ENCODE measurements at places on chromosomes 7 and 10. TPM values are rescaled to one million over a fixed set of nuclear protein-coding genes. Genes with fewer than 3 reads are reported as not detected.

DPYSL4 gene
- 55.4 TPM for total RNA-seq

DNA sequence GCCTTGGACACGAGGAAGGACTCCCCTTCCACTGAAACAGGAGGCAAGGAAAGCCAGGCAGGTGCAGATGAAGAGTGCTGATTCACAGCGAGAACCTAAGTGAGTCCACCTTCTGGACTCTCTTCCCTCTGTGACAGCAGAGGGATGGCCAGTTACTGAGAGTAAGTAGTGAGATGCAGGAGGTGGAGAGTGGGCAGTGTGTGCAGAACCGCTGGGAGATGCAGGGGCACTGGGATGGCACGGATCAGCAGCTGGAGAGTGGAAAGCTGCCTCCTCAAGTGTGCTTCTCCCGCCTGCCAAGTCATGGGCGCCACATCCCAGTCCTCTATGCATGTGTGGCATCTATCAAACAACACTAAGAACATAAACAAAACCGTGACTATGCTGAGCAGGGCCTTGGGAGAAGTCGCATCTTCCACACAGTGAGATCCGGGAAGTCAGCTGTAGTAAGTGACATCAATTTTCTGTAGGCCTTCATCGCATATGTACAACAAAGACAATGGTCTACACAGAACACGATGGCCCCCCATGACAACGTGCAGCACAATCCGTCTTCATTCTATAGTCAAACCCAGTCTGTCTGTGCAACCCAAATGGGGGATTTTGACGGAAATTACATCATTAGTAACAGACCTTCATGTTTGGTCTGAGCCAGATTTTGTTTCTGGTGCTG, 217.4 kb upstream of the KLF14 start:
- DNase-seq = no peak

ALOX5 gene
- 4.9 TPM for total RNA-seq

DNA sequence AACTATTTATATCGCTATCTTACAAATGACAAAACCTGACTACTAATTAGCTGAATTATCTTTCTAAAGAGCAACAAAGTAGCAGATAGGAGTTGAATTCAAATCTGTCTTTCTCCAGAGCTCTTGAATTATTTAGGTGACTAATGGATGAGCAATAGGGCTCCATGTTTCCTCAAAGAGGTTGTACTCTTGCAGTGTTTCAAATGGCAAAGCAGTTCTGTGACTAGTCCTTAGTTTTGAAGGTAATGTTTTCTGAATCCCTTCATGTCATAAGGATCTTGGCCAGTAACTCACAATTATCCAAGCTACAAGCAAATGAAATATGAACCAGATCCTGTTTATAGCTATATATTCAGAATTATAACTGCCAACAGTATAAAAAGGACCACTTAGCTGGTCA, 999.7 kb downstream of the NRG3 start:
- no peak for DNase-seq

CHST15 gene
- total RNA-seq = 5.4 TPM

GIMAP7 gene
- 13.0 TPM for total RNA-seq

DNA sequence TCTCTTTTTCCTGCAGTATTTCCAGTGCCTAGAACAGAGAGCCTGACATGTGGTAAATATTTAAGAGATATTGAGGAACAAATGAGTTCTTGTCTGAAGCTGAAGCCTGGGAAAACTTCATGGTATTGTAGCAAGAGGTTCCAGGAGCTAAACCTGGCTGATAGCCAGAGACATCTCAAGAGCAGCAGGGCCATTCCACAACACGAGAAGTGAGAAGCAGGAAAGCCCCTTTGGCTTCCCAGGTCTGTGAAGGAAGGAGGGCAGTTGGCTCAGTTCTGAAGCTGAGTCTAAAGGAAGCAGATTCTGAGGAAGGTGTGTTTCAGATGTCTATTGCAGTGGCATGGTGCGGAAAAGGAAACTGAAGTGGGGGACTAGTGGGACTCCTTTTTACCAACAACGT, 63.8 kb upstream of the FAM204A start:
- no peak for DNase-seq

HUS1 gene
- total RNA-seq = 24.1 TPM

DNA sequence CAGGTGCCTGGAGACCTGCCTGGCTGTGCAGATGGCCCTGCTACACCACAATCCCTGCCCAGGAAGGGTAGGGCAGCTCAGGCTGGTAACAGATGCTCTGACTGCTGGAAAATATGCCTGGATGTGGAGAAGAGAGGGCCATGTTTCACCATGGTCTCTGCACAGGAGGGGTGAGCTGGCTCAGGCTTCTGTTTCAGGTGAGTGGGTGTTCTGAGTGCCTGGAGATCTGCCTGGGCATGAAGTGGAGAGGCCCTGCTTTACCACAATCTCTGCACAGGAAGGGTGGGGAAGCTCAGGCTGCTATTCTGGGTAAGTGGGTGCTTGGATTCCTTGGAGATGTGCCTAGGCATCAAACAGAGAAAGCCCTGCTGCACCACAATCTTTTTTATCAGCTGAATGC, 350.1 kb downstream of the KIF20B start:
- no peak for DNase-seq

GRCh38 chr7:77933394-77933793, 134.8 kb downstream of the PHTF2 start:
- DNase-seq = no peak

- no peak for DNase-seq
Measured at GRCh38 chr7:143300959-143301935, 13.1 kb downstream of the CASP2 start.

GRCh38 chr7:2736411-2736914, 48.5 kb downstream of the AMZ1 start:
- peak; percentile 70 for DNase-seq

DNA sequence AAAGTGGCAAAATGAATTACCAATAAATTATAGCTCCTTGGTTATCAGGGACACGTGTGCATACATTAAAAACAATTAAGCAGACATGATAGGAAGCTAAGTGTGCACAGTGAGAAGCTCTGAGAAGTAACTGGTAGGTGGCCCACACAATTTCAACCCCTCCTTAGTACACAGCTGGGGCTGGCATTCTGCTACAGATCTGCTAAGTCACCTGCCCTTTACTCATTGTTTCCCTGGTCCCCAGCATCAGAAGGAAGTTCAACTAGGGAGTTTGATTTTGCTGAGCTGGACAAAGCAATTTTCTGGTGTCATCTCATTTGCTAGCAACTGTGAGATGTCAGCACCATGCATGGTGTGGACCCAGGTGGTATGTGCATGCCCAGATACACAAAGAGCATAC, 424.1 kb upstream of the NPVF start:
- no peak for DNase-seq

DNA sequence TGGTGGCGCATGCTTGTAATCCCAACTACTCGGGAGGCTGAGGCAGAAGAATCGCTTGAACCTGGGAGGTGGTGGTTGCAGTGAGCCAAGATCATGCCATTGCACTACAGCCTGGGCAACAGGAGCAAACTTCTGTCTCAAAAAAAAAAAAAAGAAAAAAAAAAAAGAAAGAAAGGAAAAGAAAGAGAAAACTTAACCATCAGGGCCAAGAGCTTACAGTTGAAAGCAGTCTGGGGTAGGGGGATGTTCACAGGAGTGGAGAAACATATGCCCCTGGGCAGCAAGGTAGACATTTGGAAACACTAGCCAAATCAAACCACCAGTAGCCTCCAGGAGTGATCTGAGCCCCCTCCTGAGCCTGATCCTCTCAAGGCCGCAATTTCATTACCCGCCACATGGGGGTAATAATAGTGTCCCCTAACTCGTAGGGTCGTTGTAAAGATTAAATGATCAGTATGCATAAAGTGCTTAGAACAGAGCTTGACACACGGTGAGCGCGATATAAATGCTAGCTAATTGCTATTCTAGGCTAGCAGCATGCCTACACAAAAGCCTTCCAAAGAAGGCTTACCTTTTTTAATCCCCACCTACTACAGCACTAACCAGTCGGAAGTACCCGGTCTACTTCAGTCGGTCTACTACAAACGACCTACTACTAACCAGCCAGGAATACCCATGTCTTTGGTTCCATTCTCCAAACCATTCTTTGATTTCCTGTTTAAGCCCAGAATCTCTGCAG, 274.3 kb upstream of the NEBL start:
- no peak for DNase-seq

- DNase-seq = no peak
Measured at GRCh38 chr7:29217113-29217512, 22.5 kb downstream of the CHN2 start.

TEX36 gene
- total RNA-seq = not detected

GRCh38 chr7:79217468-79217867, 236.0 kb downstream of the MAGI2 start:
- DNase-seq = no peak

DNA sequence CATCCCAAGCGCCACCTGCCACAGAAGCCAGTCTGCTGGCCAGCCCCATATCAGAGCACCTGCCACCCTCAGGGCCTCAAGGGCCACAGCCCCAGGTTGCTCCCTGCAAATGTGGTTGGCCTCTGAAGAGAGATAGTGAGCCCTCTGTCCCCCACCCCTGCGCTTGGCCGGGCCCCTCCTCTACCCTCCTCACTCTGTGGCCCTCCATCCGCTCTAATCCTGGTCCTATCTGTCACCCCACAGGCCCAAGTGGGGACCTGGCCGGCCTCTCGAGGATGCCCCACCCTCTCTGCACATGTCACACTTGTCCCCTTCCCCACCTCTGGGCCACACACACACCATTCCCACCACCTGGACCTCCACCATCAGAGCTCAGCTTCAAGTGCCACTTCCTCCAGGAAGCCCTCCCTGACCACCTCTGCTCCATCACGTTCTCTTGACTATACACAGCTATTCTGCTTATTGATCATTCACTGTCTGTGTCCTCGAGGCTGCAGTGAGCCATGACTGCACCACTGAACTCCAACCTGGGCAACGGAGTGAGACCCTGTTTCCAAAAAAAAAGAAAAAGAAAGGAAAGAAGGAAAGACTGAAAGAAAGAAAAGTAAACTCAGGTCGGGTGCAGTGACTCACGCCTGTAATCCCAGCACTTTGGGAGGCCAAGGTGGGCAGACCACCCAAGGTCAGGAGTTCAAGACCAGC, 42.4 kb downstream of the TNRC18 start:
- no peak for DNase-seq

GRCh38 chr7:105838627-105839231, 37.7 kb downstream of the ATXN7L1 start:
- no peak for DNase-seq

ACBD7 gene
- total RNA-seq = not detected

DNA sequence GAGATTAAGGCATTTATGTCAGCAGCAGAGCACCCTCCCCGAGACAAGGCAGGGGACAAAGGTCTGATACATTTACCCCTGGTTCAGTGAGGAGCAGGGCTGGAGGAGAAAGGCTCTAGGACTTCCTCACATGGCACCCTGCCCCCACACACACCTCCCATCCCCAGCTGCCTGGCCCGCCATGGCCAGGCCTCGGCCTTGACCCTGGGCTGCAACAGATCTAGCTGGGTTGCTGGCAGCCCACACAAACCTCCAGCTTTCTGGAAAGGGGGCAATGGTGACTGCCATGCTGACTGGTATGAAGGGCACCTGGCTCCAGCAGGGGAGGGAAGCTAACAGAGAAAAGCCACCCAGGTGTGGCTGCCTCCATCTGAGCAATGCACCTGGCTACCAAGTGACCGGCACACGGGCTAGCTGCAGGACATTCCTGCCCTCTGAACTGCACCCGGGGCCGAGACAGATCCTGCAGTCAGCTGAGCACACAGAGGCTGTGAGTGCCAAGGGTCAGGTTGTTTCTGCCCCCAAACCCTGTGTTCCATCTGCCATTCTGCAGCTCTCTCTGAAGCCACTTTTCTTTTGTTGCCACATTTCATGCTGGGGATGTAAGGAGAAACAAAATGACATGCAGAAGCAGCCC, 85.8 kb upstream of the LRRC18 start:
- no peak for DNase-seq

- DNase-seq = no peak
Measured at GRCh38 chr10:102997998-102998397, 79.9 kb downstream of the CNNM2 start.

TMEM236 gene
- total RNA-seq = 0.54 TPM

GRCh38 chr10:73890261-73890660, 15.9 kb upstream of the CAMK2G start:
- no peak for DNase-seq

DNA sequence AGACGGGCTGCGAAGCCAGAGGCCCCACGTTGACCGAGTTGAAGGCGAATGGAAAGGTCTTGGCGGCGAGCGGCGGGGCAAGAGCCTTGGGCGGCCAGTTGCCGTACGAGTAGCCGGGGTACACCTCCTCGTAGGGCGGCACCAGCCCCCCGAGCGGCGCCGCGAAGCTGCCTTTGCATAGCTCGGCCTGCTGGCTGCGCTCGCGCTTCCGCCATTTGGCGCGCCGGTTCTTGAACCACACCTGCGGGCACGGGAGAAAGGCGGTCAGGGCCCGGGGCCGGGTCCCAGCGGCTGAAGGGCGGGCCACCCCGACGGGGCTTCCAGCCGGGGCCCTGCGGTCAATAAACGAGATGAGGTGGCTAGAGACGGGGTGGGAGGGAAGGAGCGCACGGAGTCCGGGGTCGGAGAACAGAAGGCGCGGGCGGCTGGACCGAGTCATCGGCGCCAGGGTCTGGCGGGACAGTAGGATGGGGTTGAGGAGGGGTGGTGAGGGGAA, 4.8 kb downstream of the ELOVL3 start:
- peak; percentile 79 for DNase-seq

DNA sequence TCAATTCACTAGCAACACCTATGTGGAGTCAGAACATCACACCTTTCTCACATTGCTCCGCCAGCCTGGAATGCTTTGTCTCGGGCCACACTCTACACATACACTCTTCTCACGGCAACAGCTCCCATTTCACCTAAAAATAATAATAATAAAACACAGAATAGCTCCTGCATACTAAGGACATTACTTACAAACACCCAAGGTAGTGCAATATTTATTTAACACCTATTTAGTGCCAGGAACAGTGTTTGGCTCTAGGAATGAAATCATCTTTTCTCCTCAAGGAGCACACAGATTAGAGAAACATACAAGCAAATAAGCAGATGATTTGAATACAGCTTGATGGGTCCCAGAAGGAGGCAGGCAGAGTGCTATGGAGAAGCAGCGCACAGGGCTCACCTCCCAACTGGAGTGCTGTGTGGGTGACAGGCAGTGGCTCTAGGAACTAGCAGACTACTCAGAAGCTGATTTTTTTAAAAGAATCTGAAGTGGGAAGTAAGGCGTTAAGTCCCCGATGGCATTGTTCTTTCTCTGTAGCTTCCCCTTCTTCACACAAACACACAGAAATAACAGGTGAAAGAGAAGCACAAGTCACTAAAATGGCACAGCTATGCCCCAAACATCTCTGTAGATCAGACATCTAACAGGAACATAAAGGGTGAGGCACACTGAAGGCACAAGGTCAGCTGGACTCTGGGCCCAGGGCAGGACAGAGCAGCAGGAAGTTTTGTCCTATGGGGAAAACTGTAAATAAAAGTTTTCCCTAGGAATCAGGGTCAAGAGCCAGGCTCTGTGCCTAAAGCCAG, 16.7 kb downstream of the USP6NL start:
- DNase-seq = no peak

DNA sequence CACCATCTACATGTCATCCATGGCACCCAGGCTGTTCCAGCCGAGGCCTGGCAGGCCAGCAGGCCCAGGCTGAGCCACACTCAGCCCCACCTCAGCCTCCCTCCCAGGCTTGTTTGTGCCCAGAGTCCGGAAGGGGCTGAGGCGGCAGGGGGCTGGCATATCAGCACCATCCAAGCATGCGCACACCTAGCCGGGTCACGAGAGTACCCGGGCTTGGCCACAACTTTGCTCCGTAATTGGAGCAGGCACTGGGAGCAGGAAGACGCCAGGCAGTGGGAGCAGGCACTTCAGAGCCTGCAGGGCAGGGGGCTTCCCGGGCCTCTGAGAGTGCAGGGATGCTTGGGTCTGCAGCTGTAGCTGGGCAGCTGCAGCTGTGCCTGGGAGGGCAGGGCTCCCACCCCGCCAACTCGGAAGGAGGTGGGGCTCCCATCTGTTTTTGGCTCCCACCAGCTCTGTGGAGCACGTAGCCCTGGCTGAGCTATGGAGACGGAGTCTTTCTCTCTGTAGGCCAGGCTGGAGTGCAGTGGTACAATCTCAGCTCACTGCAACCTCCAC, 15.2 kb upstream of the TSPAN15 start:
- no peak for DNase-seq
